Erythroblast (primary cell): ENCODE measurements at places on chromosomes 7 and 10.
A peak's percentile ranks its signal among the peaks of the same experiment; 100 is the strongest.

DNA sequence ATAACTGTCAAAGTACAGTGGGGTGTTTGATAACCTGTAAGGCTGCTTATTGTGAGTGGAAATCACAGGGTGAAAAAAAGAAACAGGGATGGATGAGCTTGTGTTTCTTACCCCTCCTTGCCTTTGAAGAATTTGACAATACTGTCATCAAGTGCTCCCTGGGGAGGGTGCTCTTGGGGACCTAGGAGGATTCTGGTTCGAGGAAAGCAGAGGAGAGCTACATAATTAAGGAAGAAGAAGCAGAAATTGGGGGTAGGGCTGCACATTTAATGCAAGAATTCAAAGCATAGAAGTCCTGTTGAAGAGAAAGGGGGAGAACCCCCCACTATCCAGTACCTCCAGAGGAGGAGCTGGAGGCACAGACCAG, 208.1 kb upstream of the PHYHIPL start:
- DNase-seq = no peak

GRCh38 chr10:58993480-58994221, 182.8 kb upstream of the PHYHIPL start:
- no peak for DNase-seq

GRCh38 chr7:91636129-91636724, 244.3 kb downstream of the MTERF1 start:
- peak; percentile 48 for DNase-seq

DNA sequence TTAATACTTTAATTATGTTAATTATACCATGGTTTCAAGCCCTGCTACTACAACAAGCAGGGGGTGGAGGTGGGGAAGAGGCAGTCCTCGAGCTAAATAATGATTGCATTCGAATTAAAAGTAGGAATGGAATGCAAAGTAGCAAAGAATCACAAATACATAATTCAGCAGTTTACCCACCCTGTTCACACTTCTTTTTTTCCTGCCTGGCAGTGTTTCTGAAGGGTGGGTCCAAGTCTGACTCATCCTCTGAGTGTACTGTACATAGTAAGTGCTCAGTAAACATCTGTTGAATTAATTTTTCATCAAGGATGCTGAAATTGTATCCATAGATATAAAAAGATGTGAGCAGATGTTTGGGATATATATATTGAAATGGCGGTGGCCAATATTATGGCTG, 778.8 kb downstream of the LRMDA start:
- no peak for DNase-seq

DNA sequence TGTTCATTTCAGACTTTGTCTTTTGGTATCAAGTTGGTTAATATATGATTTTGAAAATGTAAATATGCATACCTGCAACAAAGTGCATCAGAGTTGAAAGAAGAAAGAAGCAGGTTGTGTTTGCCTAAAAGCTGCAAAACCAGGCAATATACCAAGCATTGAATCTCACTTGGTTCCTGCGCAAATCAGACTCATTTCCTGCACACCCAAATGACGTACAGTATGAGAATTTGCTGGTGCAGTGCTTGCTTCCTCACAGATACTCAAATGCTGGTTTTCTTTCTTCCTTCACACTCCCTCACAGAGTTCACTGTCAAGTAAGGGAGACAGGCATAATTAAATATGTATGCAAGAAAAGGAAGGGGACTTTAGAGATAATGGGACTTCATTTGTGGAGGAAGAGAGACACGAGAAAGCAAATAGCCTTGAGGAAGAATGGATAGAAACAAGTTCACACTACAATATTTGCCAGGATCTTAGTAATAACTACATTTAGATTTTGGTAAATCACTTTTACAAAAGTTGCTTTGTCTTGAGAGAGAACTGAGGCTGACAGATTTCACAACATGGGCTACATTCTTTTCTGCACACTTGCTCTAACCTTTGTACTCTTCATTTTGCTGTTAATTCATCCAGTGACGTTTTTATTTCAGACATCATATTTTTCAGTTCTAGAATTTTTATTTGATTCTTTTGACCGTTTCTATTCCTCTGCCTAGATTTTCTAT, 56.9 kb upstream of the AOAH start:
- DNase-seq = no peak

DNA sequence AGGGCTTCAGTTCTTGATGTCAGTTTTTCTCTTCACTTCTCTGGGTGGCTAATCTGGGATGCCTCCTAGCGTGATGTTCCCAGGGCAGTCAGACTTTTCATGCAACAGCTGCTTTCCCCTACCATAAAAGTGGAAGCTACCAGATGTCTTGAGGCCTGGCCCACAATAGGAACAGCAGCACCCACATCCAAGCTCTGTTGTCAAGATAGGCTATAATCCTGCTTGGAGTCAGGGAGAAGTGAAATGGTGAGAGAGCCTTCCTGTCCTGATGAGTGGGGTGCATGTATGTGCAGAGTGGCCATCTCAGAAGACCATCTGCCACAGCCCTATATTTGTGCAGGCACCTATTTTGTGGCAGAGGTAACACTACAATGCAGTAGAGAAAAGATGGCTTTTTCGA, 108.0 kb downstream of the HTR5A start:
- no peak for DNase-seq

GRCh38 chr10:125120053-125120710, 40.2 kb downstream of the CTBP2 start:
- no peak for DNase-seq

GRCh38 chr7:47267346-47267745, 314.6 kb downstream of the TNS3 start:
- DNase-seq = no peak

- no peak for DNase-seq
Measured at GRCh38 chr10:94293354-94293753, 69.4 kb downstream of the NOC3L start.

DNA sequence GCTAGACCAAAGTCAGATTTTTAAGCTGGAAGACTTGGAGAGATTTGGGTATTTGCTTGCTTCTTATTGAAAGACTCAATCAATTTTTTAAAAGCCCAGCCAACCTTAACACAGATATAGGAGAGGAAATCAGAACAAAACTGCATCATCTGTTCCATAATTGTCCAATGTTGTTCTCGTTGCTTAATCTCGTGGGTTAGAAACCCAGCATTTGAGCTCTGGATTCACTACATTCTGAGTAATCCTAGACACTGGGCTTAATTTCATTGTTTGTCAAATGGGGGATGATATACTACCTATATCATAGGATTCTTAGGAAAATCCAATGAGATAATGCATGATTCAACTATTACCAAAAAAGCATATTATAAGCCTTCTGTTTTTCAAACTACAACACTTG, 48.9 kb downstream of the CALD1 start:
- DNase-seq = no peak

GRCh38 chr10:113411456-113411855, 141.4 kb upstream of the HABP2 start:
- DNase-seq = no peak
